Stimulated activated CD4-positive, alpha-beta T cell treated with anti-CD3 and anti-CD28 coated beads, Interleukin-12 subunit alpha, Interleukin-12 subunit beta, amount 100 ng/mL, for 48 hours (primary cell): ENCODE measurements at places on chromosomes 11 and 22.

- DNase-seq = no peak
Measured at GRCh38 chr11:57097149-57097548, 84.6 kb upstream of the LRRC55 start.

GRCh38 chr11:72333661-72334060 is 89.7 kb upstream of the PHOX2A start:
- peak; percentile 25 for DNase-seq

DNA sequence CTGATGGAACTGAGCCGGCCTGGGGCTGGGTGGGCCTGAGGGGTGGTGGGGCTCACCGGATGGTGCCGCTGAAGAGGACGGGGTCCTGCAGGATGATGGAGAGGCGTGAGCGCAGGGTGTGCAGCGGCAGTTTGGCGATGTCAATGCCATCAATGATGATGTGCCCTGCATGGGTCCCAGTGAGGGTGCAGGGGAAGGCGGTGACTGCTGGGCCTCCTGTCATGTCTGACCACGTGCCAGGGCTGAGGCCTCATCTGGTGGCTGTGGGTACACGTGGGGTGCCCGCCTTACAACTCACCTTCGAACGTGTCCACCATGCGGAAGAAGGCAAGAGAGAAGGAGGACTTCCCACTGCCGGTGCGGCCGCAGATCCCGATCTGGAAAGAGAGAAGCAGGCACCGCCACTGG is 7.1 kb upstream of the KCNJ11 start:
- DNase-seq = no peak

GRCh38 chr22:38730411-38730871 is 24.7 kb downstream of the GTPBP1 start:
- no peak for DNase-seq
